Bone marrow (tissue), 2 donors: ENCODE measurements at places on chromosomes 3 and 15.

- DNase-seq = no peak
Observed at GRCh38 chr3:20608054-20608738, 422.2 kb upstream of the SGO1 start.

- peak; percentile 28 for DNase-seq
Observed at GRCh38 chr15:41790756-41791546, 16.7 kb downstream of the MAPKBP1 start.

GRCh38 chr3:127014536-127015281, 31.8 kb downstream of the PLXNA1 start:
- DNase-seq = no peak

- DNase-seq = no peak
Observed at GRCh38 chr3:161310649-161311423, 60.5 kb downstream of the SPTSSB start.

DNA sequence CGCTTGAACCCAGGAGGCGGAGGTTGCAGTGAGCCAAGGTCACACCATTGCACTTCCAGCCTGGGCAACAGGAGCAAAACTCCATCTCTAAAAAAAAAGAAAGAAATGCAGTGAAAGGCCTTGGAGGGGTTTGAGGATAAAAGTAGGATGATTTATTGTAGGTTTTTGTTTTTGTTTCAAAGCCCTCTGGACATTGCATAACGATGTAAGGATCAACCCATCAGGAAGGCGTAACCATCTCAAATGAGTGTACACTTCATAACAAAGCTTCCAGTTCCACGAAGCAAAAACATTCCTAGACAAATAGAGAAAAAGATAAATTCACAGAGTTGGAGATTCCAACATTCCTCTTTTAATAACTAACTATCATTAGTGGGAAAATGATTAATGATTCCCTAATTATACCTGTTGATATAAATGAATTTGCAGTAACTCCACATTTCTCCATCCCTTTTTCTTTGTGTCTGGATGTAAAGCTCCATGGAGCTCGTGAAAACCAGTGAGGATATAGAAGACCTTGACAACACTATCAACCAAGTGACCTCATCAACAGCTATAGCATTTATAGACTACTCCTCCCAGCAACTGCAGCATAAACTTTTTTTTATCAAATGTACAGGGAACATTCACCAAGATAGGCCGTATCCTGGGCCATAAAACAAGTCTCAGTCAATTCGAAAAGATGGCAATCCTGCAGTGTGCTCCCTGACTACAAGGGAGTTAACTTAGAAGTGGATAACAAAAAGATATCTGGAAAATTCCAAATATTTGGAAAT, 48.7 kb upstream of the PPP4R2 start:
- no peak for DNase-seq

GRCh38 chr3:194278186-194278845, 72.8 kb downstream of the CPN2 start:
- no peak for DNase-seq

- DNase-seq = no peak
Observed at GRCh38 chr3:189593581-189593980, 37.6 kb upstream of the TP63 start.
